ENCODE measurements at places on chromosomes 7 and 10.
A peak's percentile ranks its signal among the peaks of the same experiment; 100 is the strongest.

DNA sequence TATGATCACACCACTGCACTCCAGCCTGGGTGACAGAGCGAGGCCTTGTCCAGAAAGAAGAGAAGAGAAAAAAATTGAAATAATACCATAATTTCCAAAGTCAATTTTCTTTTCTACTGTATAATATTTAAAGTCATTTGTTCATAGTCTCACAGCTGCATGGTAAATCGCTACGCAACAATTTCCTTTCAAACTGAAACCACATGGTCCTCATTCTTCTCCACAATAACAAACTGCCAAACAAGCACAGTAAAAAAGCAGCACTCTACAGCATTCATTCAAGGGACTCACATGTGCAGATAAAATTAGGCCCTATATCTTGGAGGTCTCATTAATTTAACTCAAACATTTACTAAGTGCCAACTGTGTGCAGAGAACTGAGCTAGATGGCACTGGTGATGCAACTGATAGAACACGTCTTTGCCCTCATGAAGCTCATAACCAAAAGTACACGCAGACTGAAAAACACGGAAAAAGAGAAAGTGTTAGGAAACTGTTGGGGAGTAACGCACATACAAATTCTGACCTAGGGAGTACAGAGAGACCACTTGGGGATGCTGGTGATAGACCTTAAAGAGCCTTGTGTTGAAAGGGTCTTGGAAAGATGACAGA, 68.4 kb upstream of the SRRM3 start:
- no peak for DNase-seq

DNA sequence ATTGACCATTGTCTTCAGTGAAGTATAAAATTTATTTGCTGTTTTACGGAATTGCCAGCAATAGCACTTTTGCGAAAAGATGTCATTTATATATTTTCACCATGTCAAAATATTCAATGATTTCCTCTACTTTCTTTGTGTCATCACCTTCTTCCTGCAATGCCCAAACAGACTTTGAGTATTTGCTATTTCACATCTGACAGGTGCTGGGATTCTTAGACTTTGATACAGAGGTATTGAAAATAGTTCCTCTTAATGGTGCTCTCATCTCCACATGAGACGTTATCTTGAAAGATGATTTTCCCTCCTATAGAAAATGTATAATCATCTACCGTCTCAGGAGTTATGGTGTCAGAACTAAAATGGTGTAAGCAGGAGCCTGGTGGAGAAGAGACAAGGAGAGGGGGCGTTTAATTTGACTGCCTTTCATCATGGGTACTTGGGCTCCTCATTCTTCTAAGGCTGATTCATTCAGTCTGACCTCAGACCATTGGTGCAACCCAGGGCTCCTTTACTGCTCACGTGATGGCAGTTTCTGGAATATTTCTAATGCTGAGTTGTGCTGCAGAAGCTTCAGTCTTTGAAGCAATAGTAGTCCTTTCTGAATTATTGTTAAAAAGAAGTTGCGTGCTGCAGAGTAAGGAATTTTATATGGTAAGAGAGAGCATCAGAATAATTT, 404.6 kb downstream of the PHTF2 start:
- no peak for DNase-seq

- no peak for DNase-seq
Measured at GRCh38 chr10:103188853-103189252, 4.2 kb downstream of the NT5C2 start.

DNA sequence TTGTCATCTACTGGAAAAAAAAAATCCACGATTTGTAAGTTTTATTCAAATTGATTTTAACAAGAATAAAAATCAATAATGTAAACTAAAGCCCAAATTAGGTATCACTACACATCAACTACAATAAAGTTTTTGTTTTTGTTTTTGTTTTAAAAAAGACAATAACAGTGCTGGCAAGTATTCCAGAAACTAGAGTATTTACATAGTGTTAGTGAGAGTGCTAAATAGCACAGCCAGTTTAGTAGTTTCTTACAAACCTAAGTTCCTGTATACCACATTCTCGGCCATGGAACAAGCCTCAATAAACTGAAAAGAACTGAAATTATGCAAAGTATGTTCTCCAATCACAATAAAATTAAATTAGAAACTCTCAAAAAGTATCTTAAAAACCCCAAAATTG, 8.1 kb downstream of the ARHGAP12 start:
- DNase-seq = no peak

- peak; percentile 27 for DNase-seq
Measured at GRCh38 chr7:157875230-157876179, 538.7 kb downstream of the DNAJB6 start.

DNA sequence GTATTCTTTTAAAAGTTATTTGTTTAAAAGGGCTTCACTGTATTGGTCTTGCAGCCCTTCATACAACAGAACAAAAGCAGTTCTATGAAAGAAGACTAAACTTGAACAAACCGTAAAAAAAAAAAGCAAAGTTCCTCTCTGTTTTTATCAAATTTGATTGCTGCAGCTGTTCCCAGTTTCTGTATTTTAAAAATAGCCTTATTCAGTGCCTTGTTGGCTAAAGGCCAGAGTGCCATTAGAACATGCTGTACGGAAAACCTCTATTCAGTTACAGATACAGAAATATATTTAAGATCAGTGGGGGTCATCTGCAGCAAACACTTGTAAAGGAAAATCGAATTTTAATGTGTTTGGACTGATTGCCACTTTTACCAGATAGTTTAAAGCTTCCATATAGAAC, 207.8 kb upstream of the ETV1 start:
- DNase-seq = no peak

- no peak for DNase-seq
Measured at GRCh38 chr7:124635416-124635815, 130.2 kb downstream of the GPR37 start.

GRCh38 chr10:8979976-8980375, 925.5 kb downstream of the GATA3 start:
- no peak for DNase-seq

DNA sequence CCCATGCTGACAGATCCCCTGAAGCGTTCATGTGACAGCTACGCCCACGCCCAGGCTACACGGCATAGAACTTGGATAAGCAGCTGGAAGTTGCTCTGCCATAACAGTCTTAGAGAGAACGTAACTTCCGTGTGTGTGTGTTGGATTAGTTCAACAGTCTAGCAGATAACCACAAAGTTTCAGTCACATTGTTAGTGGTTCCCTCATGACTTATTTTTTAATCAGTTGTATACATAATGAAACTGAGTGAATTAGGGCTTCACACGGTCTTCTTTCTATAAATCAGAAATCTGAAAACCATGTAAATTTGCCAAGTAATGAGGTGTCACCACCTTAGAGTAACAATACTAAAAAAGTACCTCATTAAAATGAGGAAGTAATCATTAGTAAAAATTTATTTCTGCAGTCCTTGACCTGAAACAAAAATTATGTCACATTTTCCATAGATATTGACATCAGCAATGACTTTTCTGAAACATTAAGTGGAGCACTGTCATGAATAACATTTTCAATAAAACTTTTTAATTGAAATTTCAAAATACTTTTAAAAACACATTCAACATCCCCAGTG, 21.7 kb upstream of the MACC1 start:
- DNase-seq = no peak

GRCh38 chr10:34288634-34289033, 526.5 kb downstream of the PARD3 start:
- DNase-seq = no peak

DNA sequence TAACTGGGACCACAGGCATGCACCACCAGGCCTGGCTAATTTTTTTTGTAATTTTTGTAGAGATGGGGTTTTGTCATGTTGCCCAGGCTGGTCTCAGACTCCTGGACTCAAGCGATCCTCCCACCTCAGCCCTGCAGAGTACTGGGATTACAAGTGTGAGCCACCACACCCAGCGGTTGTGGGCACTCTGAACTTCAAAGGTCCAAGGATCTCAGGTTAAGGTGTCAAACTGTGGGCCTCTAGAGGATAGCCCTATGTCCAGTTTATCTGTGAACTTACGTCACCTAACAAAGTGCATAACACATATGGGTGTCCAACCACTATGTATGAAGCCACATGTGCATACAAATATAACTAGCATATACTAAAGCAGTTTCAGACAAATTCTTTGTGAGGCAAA, 3.2 kb upstream of the IL2RA start:
- DNase-seq = no peak

- no peak for DNase-seq
Measured at GRCh38 chr7:11858622-11859302, 26.8 kb upstream of the THSD7A start.

GRCh38 chr7:31122649-31123058, 70.5 kb downstream of the ADCYAP1R1 start:
- no peak for DNase-seq

GRCh38 chr7:13047061-13047460, 359.6 kb downstream of the ARL4A start:
- DNase-seq = no peak

DNA sequence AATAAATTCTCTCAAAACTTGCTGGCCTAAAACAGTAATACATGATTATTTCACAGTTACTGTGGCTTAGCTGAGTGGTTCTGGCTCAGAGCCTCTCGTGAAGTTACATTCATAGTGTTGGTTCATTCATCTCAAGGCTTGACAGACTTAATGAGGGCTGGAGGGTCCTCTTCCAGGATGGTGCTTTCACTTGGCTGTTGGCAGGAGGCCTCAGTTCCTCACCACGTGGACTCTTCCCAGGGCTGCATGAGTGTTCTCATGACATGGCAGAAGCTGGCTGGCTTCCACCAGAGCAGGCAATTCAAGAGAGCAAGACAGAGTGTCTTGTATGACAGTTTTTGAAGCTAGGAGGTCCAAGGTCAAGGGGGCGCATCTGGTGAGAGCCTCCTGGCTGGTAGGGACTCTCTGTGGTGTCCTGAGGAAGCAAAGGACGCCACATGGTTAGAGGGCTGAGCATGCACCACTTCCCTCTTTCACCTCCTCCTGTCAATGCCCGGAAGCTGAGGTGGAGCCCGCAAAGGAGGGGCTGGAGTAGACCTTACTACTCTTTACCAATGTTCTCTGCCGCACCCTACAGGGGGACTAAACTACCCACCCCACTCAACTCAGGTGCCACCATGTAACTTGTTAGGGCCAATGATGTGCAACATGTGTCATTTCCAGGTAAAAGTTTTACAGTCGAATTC, 58.2 kb upstream of the YAE1 start:
- no peak for DNase-seq

GRCh38 chr10:10804998-10805740, 212.5 kb upstream of the CELF2 start:
- no peak for DNase-seq

GRCh38 chr7:84637568-84638338, 443.2 kb upstream of the SEMA3A start:
- no peak for DNase-seq

- no peak for DNase-seq
Measured at GRCh38 chr10:125201108-125201524, 40.8 kb upstream of the CTBP2 start.

DNA sequence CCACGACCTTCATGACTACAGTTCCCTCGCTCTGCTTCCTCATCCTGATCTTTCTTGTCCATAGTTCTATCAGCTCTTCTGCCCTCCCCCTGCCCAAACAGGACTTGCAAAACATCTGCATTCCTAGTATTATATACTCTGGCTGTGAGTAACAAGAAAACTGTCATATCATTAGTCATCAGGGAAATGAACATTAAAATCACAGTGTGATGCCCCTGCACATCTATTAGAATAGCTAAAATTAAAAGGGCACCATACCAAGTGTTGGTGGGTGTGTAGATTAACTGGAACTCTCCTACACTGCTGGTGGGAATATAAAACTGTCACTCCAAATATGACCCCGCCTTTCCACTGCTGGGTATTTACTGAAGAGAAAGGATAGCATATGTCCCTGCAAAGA, 141.8 kb downstream of the C7orf25 start:
- DNase-seq = no peak

DNA sequence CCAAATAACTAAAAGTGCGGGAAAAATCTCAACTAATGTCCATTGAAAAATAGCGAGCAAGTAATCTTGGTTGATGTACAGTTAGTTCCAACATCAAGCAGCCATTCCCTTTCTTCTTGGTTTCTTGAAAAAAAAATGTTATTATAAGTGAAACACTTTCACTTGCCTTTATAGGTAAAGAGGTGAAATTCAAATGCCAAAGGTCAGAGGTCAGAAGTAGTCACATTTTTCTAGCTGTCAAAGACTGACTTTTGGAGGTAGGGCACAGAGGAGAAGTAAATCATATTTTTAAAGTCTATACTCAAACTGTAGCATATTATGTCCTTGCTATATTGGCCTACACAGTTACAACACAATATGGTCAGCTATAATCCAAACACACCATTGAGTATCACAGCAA, 62.3 kb downstream of the CHCHD3 start:
- DNase-seq = no peak

DNA sequence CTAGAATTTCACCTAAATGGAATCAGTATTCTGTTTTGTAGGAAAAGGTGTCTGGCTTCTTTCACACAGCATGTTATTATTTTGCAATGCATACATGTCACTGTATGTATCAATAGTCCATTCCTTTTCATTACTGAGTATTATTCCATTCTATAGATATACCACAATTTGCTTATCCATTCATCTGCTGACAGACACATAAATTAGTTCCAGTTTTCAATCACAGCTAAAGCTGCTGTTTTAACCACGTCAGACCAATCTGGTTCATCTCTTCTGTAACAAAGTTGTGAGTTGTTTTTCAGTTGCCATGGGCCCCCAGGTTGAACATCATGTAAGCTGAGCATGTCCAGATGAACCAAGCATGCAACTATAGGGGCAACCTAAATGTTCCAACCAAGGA, 282.1 kb upstream of the MKLN1 start:
- DNase-seq = no peak

GRCh38 chr10:129712000-129712399, 245.0 kb downstream of the MGMT start:
- DNase-seq = no peak

DNA sequence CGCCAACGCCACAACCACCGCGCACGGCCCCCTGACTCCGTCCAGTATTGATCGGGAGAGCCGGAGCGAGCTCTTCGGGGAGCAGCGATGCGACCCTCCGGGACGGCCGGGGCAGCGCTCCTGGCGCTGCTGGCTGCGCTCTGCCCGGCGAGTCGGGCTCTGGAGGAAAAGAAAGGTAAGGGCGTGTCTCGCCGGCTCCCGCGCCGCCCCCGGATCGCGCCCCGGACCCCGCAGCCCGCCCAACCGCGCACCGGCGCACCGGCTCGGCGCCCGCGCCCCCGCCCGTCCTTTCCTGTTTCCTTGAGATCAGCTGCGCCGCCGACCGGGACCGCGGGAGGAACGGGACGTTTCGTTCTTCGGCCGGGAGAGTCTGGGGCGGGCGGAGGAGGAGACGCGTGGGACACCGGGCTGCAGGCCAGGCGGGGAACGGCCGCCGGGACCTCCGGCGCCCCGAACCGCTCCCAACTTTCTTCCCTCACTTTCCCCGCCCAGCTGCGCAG, 424 bp downstream of the EGFR start:
- DNase-seq = no peak

DNA sequence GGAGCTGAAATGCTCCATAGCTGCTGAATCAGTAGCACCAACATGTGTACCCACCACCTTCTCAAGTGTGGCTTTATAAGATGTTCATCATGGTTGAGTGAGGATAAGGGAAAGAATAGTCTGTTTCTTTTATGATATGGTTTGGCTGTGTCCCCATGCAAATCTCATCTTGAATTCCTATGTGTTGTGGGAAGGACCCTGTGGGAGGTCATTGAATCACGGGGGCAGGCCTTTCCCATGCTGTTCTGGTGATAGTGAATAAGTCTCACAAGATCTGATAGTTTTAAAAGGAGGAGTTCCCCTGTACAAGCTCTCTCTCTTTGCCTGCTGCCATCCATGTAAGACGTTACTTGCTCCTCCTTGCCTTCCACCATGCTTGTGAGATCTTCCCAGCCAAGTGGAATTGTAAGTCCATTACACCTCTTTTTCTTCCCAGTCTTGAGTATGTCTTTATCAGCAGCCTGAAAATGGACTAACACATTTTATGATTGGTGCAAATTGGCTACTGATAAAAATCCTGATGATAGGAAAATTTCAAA, 799.9 kb downstream of the TNS3 start:
- no peak for DNase-seq

All from stimulated activated CD4-positive, alpha-beta T cell treated with anti-CD3 and anti-CD28 coated beads, Interleukin-1b, Interleukin-23, amount 100 ng/mL, for 1 hour (primary cell).